ENCODE measurements at places on chromosomes 11 and 22.

DNA sequence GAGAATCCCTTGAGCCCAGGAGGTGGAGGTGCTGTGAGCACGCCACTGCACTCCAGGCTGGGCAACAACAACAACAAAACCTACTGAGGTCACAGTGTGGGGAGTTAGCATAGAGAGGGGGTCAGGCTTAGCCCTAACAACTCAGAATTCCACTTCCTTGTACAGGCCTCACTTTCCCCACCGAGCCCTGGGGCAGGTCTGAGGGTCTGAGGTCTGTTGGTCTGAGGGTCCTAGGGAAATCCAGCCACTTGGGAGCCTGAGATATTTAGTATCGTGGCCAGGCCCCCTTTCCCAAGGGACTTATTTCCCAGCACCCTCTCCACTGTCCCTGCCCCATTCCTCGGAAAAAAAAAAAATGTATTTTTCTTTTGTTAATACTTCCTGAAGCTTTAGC, 34.8 kb upstream of the HORMAD2 start:
- peak; percentile 62 for DNase-seq

- DNase-seq = peak; percentile 88
Measured at GRCh38 chr22:35231585-35232084, 25.7 kb upstream of the HMGXB4 start.

DNA sequence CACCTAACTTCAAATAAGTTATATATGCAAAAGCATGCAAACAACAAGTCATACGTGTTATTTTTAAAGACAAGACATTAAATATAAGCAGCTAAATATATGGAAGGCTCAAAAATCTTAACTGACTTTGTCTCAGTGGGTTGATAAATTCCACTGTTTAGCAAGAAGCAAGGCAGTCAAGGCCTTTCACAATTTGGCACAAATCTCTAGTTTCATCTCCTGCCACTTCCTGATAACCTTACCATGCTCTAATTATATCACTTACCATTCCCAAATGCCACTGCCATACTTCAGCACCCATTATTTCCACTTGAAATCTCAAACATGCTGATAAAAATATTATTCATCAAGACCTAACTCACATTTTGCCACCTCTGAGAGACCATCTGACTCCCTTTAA, 24.8 kb downstream of the DCUN1D5 start:
- DNase-seq = no peak

GRCh38 chr22:22662095-22662494, 17.7 kb downstream of the GGTLC2 start:
- DNase-seq = no peak

DNA sequence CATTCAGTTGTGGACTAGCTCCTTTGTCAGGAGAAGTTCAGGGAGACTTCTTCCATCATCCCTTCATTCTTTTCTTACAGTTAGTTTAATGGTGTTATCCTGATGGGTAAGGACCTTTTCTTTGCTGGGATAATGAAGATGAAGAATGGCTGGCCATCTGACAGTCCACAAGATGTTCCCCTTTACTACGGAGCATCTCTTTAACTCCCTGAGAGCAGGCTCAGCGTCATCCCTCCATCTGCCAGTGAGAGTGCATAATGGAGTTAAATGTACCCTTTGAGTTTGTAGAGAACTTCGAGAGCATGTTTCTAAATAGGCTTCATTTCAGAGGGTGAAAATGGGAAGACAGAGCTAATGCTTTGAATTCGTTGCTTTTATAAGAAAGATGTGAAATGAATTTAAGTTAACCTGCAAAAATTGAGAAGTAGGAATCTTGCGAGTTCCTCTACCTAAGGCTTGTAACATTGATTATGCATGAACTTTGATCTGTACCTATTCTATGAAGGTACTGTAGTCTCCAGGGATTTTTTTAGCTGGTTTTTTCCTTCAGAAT, 1.7 kb downstream of the EP300 start:
- no peak for DNase-seq

- no peak for DNase-seq
Measured at GRCh38 chr11:47329431-47329986, 23.0 kb downstream of the MYBPC3 start.

DNA sequence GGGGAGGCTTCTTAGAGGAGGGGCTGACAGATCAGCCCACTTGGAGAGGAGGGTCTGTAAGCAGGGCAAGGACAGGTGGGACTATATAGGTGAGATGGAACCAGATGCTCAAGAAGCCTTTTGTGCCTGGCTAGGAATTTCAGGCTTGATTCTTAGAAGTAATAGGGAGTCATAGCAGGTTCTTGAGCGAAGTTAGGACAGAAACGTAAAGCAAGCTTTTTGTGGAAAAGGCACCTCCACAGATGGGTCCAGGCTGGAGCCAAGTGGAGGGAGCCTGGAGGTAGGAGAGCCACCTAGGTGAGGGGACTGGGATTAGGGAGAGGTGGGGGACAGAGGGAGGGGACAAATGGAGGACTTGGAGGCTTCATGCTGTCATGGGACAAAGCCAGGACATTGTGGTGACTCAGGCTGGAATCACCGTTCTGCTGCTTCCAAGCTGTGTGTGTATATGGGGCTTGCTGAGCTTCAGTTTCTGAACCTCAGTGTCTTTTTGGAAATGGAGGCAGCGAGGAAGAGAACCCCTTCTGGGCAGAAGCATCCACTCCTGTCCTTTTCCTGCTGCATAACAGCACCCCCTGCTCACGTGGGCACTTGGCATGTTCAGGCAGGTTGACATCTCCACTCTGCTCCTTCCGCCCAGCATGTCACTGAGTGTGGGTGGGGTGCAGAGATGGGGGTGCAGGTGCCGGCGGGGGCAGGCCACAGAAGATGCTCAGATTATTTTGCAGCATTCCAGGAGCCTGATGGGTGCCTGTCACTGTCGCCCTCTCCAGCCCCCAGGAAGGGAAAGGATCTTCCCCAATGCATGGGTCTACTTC, 58.0 kb downstream of the MCM5 start:
- DNase-seq = no peak

DNA sequence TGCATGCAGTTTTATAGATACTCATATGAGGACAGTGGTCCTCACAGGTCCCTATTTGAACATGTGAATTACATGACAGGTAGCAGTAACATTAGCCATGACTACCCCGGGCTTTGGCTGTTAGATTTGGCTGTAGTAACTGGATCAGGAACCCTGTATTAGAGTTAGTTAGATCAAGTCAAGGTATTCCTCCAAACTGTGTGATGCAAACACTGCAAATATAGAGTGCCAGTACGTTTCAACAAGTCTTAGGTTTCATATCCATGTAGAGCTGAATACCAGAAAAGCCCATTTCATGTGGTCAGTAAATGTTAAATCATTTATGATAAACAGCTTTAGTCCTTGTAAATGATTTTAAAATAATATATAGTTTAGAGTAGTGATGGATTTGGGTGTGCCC, 29.5 kb upstream of the PITPNB start:
- DNase-seq = no peak

Data from lower leg skin (tissue), 4 donors.